Effector CD8-positive, alpha-beta T cell (primary cell): ENCODE measurements at places on chromosomes 2 and 18.

DNA sequence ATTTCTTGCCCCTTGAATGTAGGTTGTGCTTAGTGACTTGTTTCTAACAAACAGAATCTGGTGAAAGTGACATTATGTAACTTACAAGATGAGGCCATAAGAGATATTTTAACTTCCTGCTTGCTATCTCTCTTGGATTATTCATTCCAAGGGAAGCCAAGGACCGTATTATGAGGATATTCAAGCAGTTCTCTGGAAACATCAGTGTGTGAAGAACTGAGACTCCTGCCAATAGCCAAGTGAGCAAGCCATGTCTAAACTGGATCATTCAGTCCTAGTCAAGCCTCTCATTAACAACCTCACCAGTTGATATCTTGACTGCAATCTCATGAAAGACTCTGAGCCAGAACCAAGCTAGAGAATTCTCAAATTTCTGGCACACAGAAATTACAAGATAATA, 765.1 kb upstream of the SLC8A1 start:
- no peak for DNase-seq

DNA sequence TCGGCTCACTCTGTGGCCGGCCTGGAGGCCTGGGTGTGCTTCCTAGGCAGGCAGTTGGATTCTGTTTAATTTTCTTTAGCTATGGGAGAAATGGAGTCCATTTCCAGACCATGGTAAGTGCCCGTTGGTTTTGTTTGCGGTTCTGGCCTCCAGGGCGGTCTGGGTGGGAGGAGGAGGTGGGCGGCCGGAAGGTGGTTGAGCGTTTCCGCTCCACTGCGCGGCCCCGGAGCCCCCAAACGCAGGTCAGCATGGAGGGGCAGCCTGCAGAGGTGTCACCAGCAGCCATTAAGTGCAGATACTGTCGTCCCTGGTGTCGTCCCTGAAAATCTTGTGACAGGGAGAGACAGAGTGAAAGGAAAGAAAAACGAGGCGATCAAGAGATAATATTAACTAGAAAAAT, 303.9 kb downstream of the GBX2 start:
- no peak for DNase-seq

DNA sequence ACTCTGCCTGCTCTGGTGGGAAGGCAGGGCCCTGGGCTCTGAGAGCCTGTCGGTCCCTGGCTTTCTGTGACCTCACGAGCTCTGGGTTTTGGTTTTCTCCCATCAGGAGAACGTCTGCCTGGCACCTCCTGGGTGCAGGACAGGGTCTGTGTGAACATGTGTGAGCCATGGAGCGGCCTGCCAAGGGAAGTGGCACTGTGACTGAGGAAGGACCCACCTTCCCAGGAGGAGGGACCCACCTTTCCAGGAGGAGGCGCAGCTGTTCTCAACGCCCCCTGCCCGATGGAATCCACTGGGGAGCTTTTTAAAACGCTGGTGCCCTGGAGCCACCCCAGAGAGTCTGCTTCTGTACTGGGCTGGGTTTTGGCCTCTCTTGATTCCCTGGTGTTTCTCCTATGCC, 168.7 kb downstream of the GLI2 start:
- DNase-seq = no peak

DNA sequence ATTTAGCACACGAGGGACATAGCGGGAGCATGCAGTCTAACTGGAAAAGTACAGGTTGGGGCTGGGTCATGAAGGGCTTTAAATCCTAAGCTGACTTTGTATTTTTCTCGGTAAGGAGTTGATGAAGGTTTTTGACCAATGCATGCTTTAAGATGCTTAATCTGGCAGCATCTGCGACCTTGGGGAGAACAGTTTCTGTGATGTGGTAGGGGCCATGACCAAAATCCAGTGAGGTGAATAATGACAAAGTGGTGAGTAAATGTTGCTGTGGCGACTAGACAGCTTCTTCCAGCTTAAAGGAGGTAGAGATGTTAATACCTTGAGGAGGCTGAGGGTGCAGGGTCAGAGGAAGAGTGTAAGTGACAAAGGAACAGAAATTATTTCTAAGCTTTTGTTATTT, 174.6 kb upstream of the ALPP start:
- no peak for DNase-seq

DNA sequence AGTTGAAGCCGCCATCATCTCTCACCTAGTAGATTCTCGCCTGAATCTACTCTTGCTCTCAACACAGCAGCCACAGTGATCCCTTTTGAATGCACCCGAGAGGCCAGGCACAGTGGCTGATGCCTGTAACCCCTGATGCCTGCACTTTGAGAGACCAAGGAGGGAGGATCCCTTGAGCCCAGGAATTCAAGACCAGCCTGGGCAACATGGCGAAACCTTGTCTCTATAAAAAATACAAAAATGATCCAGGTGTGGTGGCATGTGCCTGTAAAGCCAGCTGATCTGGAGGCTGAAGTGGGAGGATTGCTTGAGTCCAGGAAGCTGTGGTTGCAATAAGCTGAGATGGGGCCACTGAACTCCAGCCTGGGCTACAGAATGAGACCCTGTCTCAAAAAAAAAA, 60.3 kb upstream of the EML4 start:
- DNase-seq = no peak

DNA sequence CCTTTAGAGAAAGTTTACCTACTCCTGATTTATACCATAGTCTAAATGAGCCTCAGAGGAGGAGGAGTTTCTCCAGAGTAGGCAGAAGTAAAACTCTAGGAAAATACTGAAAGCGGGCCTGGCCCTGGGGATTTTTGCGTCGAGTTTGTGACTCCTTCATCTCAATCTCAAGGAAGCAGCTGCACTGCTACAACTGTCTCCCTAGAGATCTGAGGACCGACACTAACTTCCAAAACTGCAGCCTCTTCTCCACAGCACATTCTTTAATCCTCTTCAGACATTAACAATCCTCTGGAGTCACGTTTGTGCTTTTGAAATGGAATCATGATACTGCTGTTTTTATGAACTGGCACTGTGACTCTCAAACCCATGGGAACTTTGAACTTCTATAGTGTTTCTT, 281.4 kb downstream of the KCNS3 start:
- no peak for DNase-seq

- no peak for DNase-seq
Observed at GRCh38 chr2:196233805-196234475, 62.6 kb upstream of the STK17B start.

- no peak for DNase-seq
Observed at GRCh38 chr2:85949280-85949679, 60.5 kb upstream of the ST3GAL5 start.

GRCh38 chr2:162317058-162317742, 1.3 kb downstream of the IFIH1 start:
- DNase-seq = no peak

- DNase-seq = no peak
Observed at GRCh38 chr2:32904751-32905150, 42.0 kb upstream of the LTBP1 start.

DNA sequence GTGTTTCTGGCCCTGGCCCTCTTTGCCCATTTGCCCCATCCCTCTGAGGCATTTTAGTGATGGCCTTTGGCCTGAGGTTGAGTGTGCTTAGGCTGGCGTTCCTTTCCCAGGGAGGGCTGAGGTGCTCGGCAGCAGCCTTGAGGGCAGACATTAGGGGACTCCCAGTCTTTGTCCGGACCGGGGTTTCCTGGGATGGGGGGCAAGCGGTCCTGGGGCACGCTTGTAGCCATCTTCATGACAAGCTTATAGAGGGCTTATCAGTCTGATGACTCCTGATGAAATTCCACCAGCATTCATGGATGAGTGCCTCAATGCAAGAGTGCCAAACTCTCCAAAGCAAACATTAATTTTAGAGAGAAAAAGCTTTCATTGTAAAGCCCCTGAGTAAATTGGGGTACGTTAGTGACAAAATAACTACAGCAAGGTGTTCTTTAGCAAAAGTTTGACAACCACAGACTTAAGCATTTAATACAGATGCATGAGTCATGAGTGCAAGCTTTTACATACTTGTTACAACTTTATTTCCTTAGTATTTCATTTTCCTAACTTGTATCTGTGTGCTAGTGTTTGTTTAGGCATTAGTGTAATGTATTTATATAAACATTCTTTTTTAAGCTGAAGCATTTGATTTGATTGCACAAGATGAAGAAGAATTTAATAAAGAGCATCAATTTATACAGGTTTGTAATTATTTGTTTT, 45.6 kb downstream of the CEP192 start:
- no peak for DNase-seq

- DNase-seq = no peak
Observed at GRCh38 chr2:143284087-143284675, 155.0 kb downstream of the ARHGAP15 start.

DNA sequence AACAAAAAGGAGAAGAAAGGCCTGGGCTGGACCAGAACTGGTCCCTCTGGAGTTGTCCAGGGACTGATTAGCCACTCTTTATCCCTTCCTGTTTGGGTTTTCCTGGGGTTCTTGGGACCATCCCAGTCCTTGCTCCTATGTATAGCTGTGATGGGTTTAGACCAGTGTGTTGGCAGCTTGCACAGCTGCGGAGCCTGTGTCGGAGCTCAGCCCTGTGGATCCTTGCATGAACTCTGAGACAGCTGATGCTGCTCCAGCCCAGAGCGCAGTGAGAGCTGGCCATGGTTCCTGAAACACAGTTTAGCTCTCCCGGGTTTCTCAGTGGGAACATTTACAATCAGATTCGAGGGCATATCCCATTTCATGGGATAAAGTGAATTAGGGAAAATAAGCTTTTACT, 16.9 kb downstream of the IMPA2 start:
- DNase-seq = no peak

DNA sequence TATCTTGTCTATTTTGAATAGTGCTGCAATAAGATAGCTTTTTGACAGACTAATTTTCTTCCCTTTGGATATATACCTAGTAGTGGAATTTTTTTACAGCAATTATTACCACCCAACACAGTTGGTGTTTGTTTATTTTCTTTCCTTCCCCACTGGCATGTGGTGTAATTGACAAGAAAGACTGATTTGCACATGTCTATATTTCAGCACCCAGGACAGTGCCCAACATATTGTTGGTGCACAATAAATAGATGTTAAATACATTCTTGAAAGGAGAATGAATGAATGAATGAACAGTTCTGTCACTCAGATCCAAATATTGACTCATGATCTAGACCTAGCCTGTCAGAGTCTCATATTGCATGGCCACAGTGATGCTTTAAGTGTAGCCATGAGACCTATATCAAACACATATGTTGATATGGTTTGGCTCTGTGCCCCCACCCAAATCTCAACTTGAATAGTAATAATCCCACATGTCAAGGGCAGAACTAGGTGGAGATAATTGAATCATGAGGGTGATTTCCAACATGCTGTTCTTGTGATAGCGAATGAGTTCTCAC, 538.2 kb downstream of the NYAP2 start:
- no peak for DNase-seq

DNA sequence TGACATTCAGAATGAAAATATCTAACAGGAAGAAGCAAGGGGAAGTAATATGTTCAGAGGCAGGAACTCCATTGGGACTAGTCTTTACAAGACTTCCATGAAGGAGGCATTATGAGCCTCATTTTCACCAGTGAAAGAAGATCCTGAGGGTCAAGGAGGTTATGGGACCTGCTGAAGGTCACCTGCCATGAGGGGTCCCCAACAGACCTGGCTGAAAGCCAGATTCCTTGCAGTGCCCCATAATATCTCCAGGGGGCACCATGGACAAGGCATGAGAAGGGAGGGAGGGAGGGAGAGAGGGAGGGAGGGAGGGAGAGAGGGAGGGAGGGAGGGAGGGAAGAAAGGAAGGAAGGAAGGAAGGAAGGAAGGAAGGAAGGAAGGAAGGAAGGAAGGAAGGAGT, 27.9 kb downstream of the XDH start:
- no peak for DNase-seq

GRCh38 chr2:177603181-177603580, 210.6 kb downstream of the AGPS start:
- DNase-seq = no peak

GRCh38 chr2:152330235-152330866, 4.6 kb upstream of the FMNL2 start:
- DNase-seq = no peak

- DNase-seq = no peak
Observed at GRCh38 chr18:22267697-22268096, 98.3 kb downstream of the GATA6 start.

DNA sequence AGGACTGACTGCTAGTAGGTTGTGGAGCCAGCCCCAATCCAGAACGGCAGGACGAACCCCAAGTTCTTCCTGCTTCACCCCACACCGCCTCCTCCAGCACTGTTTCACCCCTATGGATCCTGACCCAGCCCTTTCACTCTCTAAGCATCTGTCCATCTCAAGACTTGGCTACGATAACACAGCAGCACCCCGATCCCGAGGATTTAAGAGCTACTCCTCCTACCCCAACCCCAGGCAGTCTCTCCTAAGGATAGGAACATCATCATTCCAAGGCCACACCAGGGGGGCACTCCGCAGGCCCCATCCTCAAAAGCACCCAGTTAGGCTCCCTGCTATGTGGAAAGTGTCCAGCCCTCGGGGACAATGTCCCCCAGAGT, 645 bp downstream of the KCTD18 start:
- no peak for DNase-seq

- DNase-seq = no peak
Observed at GRCh38 chr2:108833219-108833618, 46.6 kb downstream of the CCDC138 start.

DNA sequence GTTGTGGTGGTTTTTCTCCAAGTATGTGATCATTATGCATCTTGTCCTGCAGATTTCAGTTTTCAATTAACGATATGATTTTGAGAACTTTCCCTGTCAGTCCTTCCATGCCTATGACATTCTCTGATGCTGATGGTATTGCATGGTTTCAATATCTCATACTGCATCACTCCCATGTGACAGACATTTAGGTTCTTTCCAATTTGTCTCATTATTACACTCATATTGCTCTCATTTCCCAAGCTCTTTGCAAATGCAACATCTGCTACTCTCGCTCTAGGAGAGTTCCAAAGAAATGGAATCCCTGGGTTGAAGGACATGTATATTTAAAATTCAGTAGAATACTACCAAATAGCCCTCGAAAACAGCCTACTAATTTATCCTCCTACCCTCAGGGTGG, 125.5 kb downstream of the MARCHF4 start:
- DNase-seq = no peak
